Peyer's patch (tissue), 4 donors: ENCODE measurements at places on chromosomes 5 and 9.

DNA sequence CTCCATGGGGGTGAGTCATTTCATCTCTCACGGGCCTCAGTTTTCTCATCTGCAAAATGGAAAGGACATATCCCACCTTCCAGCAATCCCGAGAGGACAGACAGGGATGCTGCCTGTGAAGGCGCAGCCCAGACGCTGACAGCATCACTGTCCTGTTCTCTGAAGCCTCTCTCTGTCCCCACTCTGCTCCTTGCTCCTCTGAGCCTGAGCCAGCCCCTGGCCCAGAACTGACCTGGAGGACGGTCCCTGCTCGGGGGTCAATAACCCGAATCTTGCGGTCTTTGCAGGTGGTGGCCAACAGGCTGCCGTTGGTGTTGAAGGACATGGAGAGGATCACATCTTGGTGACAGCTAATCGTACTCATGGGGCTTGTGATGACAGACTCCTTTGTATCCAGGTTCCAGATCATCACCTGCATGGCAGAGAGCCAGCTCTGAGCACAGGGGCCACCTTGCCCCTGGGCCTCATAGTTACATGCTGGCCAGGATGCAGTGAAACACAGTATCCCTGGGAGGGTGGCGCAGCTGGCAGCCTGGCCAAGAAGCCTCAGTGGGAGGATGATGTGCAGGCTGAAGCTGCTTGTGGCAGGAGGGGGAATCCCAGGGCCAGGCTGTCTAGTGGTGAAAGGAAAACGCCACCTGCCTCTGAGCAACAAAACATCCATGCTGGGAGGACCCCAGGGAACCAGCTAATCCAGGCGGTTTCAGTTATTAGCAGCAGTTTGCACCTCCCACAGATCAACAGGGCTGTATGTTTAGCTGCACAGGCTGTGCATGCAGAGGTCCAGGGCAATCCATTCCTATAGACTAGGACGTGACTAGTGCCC lies 14.0 kb upstream of the TRIM14 start:
- H3K4me1 ChIP-seq: no peaks in the 10 kb centered on the region
- no peaks in the 10 kb centered on the region for H3K36me3 ChIP-seq

GRCh38 chr9:99576002-99576401 lies 245.7 kb upstream of the NR4A3 start:
- H3K27me3 ChIP-seq: no peaks in the 10 kb centered on the region
- no peaks in the 10 kb centered on the region for H3K4me1 ChIP-seq
- no peak overlapping the region for H3K4me3 ChIP-seq
- no peak for DNase-seq
- no peak overlapping the region for H3K27ac ChIP-seq
- no peaks in the 10 kb centered on the region for H3K36me3 ChIP-seq

GRCh38 chr5:170080786-170081445 lies 24.8 kb upstream of the FOXI1 start:
- H3K27me3 ChIP-seq: no peaks in the 10 kb centered on the region
- no peaks in the 10 kb centered on the region for H3K4me1 ChIP-seq
- H3K36me3 ChIP-seq: no peaks in the 10 kb centered on the region
- no peak overlapping the region for H3K27ac ChIP-seq

GRCh38 chr9:116267021-116267420 lies 113.4 kb downstream of the PAPPA start:
- no peaks in the 10 kb centered on the region for H3K4me1 ChIP-seq
- H3K27ac ChIP-seq: no peak overlapping the region
- no peaks in the 10 kb centered on the region for H3K27me3 ChIP-seq
- H3K36me3 ChIP-seq: no peaks in the 10 kb centered on the region
- H3K4me3 ChIP-seq: no peak overlapping the region

GRCh38 chr5:150408231-150408943 lies 4.3 kb downstream of the CD74 start:
- H3K27me3 ChIP-seq: no peaks in the 10 kb centered on the region
- H3K4me3 ChIP-seq: peak overlapping the region; percentile 65
- peaks cover 20% of the 10 kb centered on the region for H3K4me1 ChIP-seq
- H3K36me3 ChIP-seq: peaks cover 48% of the 10 kb centered on the region
- H3K27ac ChIP-seq: no peak overlapping the region

- H3K27me3 ChIP-seq: no peaks in the 10 kb centered on the region
- no peaks in the 10 kb centered on the region for H3K4me1 ChIP-seq
- DNase-seq: no peak
- no peak overlapping the region for H3K4me3 ChIP-seq
- H3K27ac ChIP-seq: no peak overlapping the region
Observed at GRCh38 chr9:114202849-114203248, 47.5 kb downstream of the COL27A1 start.

- H3K4me1 ChIP-seq: no peaks in the 10 kb centered on the region
- H3K36me3 ChIP-seq: no peaks in the 10 kb centered on the region
- no peak for DNase-seq
- no peak overlapping the region for H3K27ac ChIP-seq
- no peaks in the 10 kb centered on the region for H3K27me3 ChIP-seq
Observed at GRCh38 chr5:18051953-18052352, 417.7 kb downstream of the TAF11L14 start.

GRCh38 chr9:112629671-112630485 lies 88.0 kb downstream of the INIP start:
- H3K27me3 ChIP-seq: no peaks in the 10 kb centered on the region
- H3K4me3 ChIP-seq: no peak overlapping the region
- no peak for DNase-seq
- H3K4me1 ChIP-seq: no peaks in the 10 kb centered on the region
- no peak overlapping the region for H3K27ac ChIP-seq

DNA sequence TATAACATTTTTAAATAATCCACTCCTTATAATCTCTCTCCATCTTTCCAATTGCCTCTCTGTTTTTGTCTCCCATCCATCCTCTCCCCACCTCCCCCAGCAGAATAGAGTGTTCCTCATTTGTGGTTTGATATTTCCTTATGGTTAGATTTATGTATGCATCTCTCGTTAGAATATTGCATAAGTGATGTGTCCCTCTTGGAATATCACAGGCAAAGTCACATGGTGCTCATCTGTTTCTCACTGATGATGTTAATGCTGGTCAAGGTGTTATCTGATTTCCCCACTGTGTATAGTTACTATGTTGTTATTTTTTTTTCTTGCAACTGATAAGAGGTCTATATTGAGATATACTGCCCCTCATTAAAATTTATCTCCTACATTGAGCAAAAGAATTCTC lies 3.1 kb upstream of the LRRC70 start:
- DNase-seq: no peak
- H3K4me1 ChIP-seq: no peaks in the 10 kb centered on the region
- H3K27ac ChIP-seq: no peak overlapping the region
- no peaks in the 10 kb centered on the region for H3K27me3 ChIP-seq
- H3K4me3 ChIP-seq: no peak overlapping the region
